Activated T-cell treated with anti-CD3 and anti-CD28 coated beads for 4 hours (primary cell): ENCODE measurements at places on chromosomes 16 and 17.
A peak's percentile ranks its signal among the peaks of the same experiment; 100 is the strongest.

DNA sequence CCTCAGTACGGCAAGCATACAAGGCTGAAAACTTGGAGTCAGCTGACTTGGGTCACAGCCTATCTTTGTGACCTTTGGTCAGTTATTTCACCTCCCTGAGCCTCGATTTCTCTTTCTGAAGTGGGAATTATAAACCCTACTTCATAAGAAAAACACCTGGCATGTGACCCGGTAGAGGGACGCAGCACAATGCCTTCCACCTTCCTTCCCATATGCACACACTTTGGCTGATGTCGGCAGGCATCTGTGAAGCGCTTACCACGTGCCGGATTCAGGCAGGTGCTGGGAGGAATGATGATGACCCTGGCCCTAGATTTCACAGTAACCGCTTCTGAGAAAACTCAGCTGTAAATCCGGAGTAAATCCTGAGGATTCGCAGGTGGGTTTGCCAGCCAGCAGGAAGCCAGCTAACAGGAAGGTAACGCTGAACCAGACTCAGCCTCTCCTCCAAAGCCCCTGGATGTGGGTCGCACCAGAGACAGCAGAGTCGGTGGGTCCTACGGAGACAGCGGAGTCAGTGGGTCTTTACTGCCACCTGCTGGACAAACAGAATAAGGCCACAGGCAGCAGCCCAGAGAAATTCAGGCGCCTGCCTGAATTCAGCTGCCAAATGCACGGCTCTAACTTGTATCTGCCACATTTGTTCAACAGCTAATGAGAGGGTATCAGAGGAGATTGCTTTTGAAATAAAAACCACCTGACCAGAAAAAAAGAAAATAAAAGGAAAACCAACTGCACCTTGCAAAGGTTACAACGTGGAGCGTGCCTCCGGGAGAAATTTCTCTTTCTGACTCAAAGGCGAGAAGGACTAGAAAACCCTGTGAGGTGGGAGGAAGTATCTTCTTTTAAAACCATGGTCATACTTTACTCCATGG, 16.6 kb downstream of the COPRS start:
- peak; percentile 56 for DNase-seq

GRCh38 chr17:4175921-4176807, 33.2 kb downstream of the CYB5D2 start:
- peak; percentile 23 for DNase-seq

GRCh38 chr17:78665952-78666920, 89.0 kb upstream of the DNAH17 start:
- peak; percentile 12 for DNase-seq

- no peak for DNase-seq
These were observed 7.5 kb upstream of the BCO1 start for GRCh38 chr16:81231014-81231413.

DNA sequence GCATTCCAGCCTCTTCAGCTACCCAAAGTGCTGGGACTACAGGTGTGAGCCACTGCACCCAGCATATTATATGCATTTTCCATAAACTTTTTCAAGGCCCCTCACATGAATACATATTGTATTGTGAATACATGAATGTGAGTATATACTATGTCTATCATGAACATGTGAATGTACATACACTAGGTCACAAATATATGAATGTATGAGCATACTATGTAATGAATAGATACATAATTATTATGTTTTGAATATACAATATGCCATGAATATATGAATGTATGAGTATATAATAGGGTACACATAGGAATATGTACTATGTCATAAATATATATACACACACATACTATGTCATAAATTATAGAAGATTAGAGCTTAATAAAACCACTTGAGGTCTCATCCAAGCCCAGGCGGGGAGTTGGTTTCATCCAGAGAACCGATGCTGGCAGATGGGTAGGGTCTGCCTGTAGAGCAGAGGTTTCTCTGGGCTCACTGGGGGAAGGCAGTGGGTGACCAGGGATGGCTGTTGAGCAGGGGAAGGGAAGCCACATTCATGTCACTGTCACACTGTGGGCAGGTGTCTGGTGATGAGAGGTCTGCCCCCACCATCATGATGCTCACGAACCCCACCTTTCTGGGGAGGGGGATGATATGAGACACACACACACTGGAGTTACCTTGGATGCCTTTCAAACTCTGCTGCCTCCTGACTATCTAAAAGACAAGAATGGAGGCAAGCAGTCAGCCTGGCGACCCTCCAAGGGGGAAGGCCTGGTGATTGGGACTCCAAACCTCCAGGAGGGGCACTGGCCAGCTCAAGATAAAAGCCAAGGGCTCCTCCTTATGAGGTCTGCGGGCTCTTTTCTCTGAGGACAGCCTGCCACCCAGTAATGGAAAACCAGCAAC, 7.3 kb downstream of the C16orf95 start:
- no peak for DNase-seq

- no peak for DNase-seq
These were observed 37.1 kb downstream of the AMFR start for GRCh38 chr16:56388209-56388608.

DNA sequence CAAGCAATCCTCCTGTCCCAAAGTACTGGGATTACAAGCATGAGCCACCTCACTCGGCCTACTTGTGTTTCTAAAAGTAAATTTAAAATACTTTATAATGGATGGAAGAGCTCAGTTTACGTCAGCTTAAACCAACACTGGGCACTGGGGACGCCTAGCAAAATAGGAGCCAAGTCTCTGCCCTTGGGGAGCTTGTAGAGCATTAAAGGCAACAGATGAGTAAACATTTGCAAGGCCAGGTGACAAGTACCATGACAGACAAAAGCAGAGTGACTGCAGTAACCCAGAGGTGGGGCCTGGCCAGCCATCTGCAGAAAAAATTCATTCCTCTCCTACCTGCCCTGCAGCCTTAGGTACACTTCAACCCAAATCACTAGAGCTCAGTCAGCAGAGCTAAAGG, 12.1 kb upstream of the NLK start:
- DNase-seq: no peak

GRCh38 chr17:37841232-37841631, 83.0 kb upstream of the TBC1D3K start:
- DNase-seq: no peak
